ENCODE measurements at places on chromosomes 4 and X.

- no peak for DNase-seq
Measured at GRCh38 chr4:113643505-113643904, 118.0 kb downstream of the CAMK2D start.

DNA sequence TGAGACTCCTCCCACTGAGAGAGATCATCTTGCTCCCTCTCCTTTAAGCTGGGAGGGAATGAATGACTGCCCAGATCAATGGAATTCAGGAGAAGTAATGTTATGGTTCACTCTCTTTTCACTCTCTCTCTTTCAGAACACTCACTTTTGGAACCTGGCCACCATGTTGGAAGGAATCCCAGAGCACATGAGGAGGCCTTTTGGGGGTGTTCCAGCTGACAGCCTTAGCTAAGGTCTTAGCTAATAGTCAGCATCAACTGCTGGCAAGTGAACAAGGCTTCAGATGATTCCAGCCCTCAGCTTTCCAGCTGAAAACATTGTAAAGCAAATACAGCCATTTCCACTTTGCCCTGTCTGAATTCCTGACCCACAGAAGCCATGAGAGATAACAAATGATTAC lies 124.0 kb upstream of the CLNK start:
- DNase-seq: no peak

DNA sequence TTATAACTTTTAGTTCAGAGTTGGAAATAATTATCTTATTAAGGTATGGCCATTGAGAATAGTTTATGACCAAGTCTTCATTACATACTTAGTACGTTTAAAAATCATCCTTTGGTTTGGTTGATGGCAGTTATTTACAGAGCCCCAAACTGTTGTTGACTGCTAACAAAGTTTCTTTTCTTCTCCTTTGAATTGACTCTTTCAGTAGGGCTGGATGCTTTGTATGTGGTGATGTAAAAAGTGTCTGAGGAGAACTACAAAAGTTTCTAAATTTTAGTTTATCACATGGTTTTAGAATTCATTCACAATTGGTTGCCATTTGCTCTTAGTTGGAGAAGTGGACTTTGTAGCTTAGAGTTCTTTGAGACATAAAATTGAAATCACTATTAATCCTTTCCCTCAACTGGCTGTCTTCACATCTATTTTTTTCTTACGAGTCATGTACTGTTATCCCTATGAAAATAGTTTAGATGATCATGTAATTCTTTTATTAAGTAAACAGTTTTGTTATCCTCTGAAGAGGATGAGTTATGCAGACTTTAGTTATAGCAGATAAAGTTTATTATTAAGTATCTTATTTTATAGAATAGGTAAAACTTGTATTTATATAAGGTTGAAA lies 14.8 kb downstream of the PTPN13 start:
- no peak for DNase-seq

- no peak for DNase-seq
Measured at GRCh38 chr4:1994938-1995337, 13.8 kb downstream of the NELFA start.

DNA sequence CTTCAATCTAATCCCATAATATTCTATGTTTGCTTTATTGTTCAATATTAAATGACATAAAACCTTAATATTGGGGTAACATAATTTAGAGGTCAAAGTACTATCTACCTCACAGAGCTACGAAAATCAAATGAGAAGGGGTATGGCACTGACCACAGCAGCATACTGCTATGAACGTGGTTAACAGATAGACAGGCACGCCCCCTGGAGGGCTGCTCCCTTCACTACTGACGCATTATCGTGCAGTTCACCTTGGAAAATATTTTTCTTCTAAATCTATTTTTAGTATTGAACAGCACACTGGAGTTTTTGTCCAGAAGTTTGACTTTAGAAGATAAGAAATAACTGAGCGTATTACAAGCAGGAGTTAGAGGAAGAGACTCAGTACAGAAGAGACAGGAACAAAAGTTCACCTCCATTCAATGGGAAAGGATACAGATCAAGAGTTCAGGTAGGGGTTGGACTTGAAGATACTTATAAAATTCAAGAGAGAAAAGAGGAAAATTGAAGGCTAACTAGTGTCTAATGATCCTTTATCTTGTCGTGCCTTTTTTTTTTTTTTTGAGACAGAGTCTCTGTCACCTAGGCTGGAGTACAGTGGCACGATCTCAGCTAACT lies 22.7 kb downstream of the MAP9 start:
- DNase-seq: peak; percentile 15

- DNase-seq: no peak
Measured at GRCh38 chr4:142274137-142274536, 572.0 kb downstream of the INPP4B start.

- no peak for DNase-seq
Measured at GRCh38 chrX:54473993-54474859, 21.8 kb downstream of the FGD1 start.

GRCh38 chr4:110165382-110166286 lies 32.8 kb downstream of the ELOVL6 start:
- DNase-seq: peak; percentile 39

DNA sequence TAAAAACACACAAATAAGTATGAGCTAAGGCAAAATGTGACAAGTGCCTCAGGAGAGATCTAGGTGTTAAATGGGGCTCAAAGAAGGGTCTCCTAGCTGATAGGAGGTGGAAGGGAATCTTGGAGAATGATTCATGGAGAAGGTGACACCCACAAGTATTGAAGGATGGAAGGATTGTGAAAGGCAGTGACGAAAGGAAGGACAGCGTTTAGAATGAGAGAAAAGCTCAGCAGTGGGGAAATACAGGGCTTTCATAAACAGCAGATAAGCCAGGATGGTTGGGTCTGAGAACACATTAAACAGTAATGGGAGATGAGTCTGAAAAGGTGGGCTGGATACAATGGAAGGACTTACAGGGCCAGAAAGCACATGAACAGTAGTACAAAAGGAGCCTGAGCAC lies 11.5 kb downstream of the ANXA5 start:
- DNase-seq: no peak

GRCh38 chr4:68250151-68250930 lies 4.8 kb upstream of the TMPRSS11B start:
- DNase-seq: peak; percentile 16

GRCh38 chr4:118968005-118968404 lies 79.4 kb downstream of the SYNPO2 start:
- no peak for DNase-seq

DNA sequence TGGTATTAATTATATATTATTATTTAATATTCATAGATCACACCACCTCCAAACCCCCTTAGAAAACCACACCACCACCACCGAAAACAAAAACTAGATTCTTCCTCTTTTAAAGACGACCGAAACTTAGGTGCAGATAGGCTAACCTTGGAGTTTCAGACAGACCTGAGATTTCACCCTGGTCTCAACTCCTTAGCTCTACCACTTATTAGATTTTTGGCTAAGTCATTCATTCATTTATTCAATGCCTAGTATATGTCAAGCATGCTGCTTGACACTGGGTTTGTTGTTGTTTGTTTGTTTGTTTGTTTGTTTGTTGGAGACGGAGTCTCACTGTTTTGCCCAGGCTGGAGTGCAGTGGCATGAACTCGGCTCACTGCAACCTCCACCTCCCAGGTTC lies 9.5 kb upstream of the BMP2K start:
- DNase-seq: no peak

GRCh38 chr4:107247738-107248137 lies 211.6 kb upstream of the DKK2 start:
- no peak for DNase-seq

- DNase-seq: no peak
Measured at GRCh38 chr4:10667701-10668326, 16.8 kb downstream of the CLNK start.

DNA sequence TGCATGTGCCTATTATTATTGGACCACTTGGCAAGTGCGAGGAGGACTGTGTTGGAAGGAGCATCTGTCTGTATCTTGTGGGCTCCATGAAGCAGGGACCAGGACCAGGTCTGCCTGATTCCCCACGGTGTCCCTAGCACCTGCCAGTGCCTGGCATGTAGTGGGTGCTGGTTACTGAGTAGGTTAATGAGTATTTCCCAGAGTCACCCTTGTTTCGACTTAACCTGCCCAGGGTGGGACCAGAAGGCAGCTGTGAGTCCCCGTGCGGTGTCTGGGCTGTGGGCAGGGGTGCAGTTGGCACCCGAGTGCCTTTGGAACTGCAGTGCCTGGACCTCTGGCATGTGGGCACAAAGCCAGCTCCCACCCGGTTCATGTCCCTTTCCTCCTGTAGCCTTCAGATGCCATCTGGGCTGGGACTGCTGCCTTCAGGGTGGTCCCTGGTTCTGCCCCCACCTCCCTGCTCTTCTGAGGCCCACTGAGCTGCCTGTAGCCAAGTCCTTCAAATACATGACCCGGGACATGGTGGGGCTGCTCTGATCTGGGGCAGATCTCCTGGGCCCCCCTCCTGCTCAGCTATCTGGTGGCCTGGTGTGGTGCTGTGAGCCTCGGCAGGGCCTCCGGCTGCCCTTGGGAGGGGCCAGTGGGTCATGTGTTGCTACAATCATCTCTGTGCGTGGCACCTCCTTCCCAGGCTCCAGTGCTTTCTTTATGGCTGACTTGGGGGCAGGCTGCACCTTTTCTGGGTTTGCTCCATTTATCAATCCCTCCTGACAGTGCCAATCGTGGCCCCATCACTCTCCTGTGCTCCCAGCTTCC lies 53.0 kb upstream of the SORCS2 start:
- DNase-seq: no peak

DNA sequence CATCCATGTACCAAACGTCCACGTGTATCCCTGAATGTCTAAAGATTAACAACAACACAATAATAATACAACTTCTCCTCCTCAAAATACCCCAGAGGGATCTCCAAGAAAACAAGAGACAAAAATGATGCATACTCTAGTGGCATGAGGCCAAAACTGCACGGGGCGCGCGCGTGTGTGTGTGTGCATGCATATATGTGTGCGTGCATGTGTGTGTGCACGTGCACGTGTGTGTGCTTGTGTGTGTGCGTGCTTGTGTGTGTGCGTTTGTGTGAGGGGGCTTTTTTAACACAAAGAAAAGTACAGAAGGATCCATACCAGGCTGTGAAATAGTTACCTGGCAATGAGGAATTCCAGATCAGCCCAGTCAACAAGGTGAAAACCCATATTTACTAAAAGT lies 48.5 kb downstream of the PRKX start:
- DNase-seq: no peak

- no peak for DNase-seq
Measured at GRCh38 chr4:140330311-140330900, 43.0 kb upstream of the SCOC start.

- DNase-seq: no peak
Measured at GRCh38 chr4:86896596-86896995, 4.4 kb upstream of the C4orf36 start.

GRCh38 chr4:123698556-123698955 lies 302.0 kb downstream of the SPRY1 start:
- DNase-seq: no peak

- DNase-seq: no peak
Measured at GRCh38 chr4:99885063-99885664, 9.1 kb downstream of the LAMTOR3 start.

DNA sequence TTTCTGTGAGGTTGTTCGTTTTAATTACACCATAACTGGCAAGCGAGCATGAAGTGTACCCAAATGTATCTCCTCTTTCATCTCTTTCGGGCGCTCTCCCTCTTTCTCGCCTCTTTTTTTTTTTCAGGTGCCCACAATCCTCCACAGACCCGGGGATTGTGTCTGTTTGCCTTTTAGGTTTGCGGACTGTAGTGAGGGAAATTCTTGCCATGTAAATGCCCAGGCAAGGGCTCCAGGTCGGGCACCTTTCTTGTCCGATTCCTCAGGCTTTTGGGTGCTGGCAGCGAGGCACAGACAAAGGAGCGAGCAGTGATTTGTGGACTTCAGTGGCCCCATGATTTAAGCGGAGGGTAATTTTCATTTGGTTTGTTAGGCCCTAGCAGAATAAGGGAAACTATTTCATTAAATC lies 1.1 kb upstream of the PHOX2B start:
- DNase-seq: no peak

DNA sequence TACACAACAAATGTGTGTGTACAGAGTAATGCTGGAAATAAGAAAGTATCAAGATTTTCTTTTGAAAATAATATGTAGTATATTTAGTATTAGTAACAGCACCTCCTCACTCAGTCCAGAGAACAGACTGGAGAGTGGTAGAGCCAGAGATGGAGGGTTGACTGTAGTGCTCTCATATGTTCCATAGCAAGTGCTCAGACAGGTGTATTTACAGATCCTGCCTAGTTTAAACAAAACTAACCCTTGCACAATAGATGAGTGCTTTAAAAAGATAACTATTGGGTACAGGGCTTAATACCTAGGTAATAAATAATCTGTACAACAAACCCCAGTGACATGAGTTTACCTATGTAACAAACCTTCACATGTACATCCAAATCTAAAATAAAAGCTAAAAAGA lies 381.0 kb upstream of the EMCN start:
- DNase-seq: no peak

DNA sequence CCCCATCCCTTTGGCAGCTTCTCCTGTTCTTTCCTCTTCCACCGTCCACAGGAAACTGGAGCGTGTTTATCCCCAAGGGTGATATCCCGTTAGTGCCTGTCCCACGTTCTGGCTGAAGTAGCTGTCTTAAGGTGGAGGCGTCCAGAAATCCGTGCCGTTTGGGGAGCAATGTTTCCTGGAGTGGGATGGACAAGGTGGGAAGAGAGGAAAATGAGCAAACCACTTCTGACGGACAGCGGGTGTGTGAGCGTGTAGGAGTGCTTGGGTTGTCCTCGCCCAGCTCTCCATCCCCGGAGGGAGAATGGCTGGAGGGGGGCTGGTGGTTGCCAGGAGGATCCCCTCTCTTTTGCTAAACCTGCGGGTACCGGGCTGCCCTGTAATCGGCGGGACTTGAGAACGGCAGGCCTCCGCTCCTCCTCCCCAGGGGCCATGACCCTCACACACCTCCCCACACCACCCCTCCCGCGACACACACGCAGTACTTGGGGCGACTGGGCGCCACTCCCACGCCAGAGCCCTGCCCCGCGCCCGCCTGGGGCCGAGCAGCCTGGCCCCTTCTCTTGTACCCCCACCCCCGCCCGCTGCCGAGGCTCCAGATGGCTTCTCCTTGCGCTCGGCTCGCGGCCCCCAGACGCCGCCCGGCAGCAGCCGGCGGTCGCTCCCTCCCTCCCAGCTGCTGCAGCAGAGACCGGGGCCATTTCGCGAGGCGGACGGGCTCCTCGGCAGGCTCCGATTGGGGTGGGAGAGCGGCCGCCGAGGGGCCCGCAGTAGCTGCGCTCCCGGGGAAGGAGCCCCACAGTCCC lies 13.9 kb upstream of the PRDM8 start:
- no peak for DNase-seq

DNA sequence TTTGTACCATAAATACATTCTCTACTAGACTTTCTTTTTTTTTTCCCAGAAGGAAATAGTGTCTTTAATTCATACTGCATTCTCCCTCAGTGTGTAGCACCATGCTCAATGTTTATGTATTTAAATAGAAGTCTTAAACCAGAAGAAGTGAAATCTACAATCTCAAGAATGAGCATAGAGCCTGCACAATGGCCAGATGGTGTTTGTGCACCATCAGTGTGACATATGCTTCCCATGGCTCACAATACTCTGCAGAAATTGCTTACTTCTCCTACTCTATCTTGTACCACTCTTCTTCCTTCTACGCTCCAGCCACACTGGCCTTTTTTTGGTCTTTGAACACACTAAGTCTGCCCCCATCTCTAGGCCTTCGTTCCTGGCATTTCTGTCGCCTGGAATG lies 2.6 kb upstream of the DOCK11 start:
- DNase-seq: no peak

GRCh38 chr4:148041606-148042329 lies 309.9 kb downstream of the ARHGAP10 start:
- no peak for DNase-seq

- no peak for DNase-seq
Measured at GRCh38 chr4:161926033-161926828, 237.6 kb downstream of the FSTL5 start.

- DNase-seq: no peak
Measured at GRCh38 chrX:13620207-13620606, 32.7 kb upstream of the TCEANC start.
